Activated naive CD8-positive, alpha-beta T cell treated with anti-CD3 and anti-CD28 coated beads for 36 hours (primary cell): ENCODE measurements at places on chromosomes 6 and 20. TPM values are rescaled to one million over a fixed set of nuclear protein-coding genes. Genes with fewer than 3 reads are reported as not detected.

The ZNF334 gene
- 5.1 TPM for total RNA-seq

The SIRPA gene
- 0.12 TPM for total RNA-seq

The TGM3 gene
- not detected for total RNA-seq

The TMEM74B gene
- 1.9 TPM for total RNA-seq

The HLA-DOA gene
- 9.8 TPM for total RNA-seq

The TFAP2D gene
- not detected for total RNA-seq

The LY6G6D gene
- total RNA-seq: not detected

The LTB gene
- total RNA-seq: 273 TPM

The OPRL1 gene
- 0.25 TPM for total RNA-seq

The C6orf136 gene
- 35.8 TPM for total RNA-seq

The EFHC1 gene
- total RNA-seq: 2.8 TPM

DNA sequence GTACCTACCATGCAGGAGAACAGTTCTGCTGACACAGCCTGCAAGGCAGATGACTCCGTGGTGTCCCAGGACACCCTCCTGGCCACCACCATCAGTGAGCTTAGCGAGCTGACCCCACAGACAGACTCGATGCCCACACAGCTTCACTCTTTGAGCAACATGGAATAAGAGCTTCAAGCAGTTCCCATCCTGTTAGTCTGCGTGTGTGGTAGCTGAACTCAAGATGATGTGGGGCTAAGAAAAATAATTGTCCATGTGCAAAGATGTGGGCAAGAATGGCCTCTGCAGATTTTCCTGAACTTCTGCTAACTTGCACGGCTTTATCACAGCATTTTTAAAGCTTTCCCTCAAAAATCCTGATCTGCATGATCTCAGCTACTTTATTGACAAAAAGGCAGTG, 8.3 kb downstream of the GZF1 start:
- no peak for DNase-seq

DNA sequence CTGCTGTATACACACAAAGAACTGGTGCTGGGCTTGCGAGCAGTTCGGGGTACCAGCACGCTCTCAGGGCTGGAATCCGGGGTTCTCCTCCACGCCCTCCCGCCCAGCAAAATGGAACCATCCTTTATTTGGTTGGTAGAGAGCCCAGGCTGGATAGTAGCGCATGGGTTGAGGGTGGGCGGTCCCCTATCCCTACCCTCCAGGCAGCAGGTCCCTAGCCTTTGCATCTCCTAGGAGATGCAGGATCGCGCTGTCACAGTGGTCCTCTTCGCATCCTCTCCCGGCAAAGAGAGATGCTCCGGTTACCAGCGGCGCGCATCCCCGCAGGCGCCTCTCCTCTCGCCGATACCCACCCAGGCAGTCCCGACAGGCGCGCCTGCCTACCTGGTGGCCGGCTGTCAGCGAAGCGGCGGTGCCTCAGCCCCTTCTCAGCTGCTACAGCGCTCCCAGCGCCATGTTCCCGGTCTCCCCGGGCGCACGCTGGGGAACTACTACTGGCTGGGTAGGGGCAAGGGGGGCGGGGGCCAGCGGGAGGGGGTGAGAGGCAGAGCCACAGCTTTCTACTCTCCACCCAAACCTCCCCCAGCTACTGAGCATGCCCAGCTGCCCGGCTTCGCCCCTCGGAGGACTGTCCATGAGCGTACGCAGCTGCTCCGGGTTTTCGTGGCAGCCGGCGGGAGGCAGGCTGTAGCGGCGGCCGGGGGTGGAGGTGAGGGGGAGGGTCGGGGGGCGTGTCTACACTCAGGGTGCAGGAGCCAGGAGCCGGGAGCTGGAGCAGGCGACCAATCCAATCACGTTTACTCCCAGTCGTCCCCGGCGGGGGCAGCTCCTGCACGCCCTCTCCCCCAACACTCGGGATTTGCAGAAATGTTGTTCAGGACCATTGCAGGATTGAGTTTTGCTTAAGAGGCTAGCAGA, at the start of gene PAK5:
TSS of gene PAK5 (minus strand) at position 699 of the 918 bp plus-strand sequence. CDS start 194,748 bp downstream, outside the sequence.
- no peak for DNase-seq

- no peak for DNase-seq
These were observed 1.9 kb downstream of the KIF16B start for GRCh38 chr20:16571333-16571732.

GRCh38 chr6:158627940-158628211, 16.7 kb downstream of the DYNLT1 start:
- DNase-seq: no peak

DNA sequence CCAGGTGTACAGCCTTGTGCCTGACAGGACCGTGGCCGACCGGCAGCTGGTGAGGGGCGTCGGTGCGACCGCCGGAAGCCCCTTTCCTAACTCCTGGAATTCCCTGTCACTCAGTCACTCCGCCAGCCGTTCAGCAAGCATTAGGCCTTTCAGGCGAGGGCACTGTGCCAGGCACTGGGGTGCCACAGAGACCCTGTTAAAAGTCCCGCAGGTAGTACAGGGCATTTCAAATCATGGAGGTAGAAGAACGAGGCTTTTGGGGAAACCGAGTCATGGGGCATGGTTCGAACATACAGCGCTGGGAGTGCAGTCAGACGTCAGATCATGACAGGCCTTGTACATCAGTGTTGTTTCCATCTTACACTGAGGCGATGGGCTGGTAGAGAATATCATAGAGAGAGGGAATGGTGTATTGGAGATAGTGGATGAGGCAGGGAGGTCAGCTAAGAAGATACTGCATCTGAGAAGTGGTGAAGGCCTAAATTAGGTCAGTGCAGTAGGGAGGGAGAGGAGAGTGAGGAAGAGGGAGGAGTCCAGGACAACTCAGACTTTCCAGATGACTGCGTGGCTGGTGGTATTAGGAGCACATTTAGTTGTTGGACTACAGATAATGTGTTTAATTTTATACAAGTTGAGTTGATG, 892 bp upstream of the DXO start:
- DNase-seq: peak; percentile 20

- no peak for DNase-seq
These were observed 1.5 kb downstream of the PPP1R14C start for GRCh38 chr6:150144294-150144868.

GRCh38 chr6:7154341-7155139, 46.8 kb downstream of the RREB1 start:
- no peak for DNase-seq

DNA sequence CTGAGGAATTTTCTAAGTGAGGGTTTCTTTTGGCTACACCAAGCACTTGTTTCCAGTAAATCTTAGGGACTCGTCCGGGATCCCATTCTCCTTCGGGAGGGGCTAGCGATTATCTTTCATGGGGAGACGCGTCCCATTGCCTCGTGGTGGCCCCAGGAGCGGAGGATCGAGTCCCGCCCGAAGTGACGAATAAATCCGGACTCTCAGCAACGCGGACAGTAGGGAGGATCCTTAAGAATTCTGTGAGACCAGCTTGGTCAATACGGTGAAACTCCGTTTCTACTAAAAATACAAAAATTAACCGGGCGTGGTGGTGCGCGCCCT, 69.1 kb upstream of the PRSS16 start:
- no peak for DNase-seq

- DNase-seq: no peak
These were observed 165.7 kb upstream of the RREB1 start for GRCh38 chr6:6942091-6942490.

DNA sequence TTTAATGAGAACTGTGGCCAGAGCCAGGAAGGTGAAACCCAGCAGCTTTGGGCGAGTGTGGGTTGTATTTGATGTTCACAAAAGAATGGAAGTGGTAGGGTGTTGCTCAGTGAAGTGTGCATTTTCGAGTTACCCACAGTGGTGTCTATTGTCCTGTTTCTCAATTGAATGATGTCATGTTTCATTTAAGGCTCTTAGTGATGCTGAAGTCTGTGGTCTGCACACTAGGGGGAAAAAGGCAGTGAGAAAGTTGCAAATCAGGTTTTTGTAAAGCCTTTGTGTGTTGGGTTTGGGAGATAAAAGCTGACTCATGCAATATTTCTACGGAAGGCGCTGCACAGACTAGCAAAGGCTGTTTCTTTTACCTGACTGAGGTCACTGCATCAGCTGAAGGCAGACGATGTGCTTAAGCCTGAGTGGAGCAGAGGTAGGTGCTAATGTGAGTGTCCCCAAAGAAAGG, 121.1 kb downstream of the PLEKHG1 start:
- DNase-seq: peak; percentile 3

DNA sequence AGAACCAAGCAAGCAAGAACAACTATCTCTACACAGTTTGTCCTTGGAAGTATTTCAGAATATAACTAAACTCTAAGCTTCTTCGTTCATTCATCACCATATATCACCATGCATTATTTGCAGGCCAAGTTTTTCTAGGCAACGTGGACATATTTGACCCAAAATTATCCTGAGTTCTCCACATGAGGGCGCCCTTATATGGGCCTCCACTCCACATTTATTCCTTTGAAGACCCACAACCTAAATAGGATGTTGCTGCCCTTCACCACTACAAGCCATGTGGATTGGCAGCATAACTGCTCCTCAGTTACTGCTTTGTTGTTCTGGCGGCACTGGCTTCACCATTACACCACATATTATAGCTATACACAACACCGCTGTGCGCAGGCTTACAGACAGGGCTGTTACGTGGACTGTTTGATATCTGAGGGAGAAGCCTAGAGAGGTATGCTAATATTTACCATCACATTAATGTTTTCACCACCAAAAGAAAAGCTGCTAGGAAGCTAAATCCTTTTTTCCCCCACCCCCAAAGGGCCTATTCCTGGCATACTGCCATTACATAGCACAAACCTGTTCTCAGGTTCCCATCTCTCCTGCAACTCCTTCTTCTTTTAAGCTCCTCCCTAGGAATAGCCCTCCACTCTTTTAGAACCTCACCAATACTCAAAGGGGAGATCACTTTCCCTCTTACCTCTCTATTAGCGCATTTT, 411.7 kb downstream of the C6orf118 start:
- no peak for DNase-seq

DNA sequence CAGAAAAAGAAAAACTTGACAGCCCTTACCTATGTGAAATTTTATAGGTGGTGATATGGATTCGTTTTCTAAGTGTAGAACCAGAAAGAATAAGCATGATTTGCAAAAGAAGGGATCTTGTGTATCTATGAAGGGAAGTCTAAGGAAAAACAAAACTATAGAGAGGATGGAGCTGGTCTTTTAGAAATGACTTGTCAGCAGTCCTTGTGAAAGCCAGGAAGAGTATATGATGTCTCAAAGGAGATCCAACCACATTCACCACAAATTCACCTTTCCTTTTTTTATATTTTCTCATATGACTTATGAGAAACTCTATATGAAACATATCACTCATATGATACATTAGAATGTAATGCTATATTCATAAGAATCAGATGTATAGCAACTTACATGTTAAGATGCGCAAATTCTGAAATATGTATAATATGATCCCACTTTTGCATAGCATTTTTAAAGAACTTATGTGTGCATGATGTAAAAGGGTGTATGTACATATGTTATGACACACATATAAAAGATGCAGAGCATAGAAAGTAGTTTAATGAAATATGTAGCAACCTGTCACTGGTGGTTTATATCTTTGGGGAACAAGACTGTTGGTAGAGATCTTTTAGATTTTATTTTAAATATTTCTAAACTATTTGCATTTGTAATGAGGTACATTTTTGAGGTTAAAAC, 91.9 kb upstream of the NUP153 start:
- DNase-seq: no peak

- DNase-seq: no peak
These were observed 300.1 kb downstream of the GMDS start for GRCh38 chr6:1945235-1945832.

GRCh38 chr20:62159839-62160238, 16.3 kb downstream of the SS18L1 start:
- DNase-seq: peak; percentile 67

GRCh38 chr6:169386411-169387057, 132.9 kb upstream of the THBS2 start:
- no peak for DNase-seq

GRCh38 chr6:40722553-40723258, 135.5 kb upstream of the LRFN2 start:
- no peak for DNase-seq

GRCh38 chr20:14344746-14345145, 7.3 kb upstream of the FLRT3 start:
- no peak for DNase-seq

DNA sequence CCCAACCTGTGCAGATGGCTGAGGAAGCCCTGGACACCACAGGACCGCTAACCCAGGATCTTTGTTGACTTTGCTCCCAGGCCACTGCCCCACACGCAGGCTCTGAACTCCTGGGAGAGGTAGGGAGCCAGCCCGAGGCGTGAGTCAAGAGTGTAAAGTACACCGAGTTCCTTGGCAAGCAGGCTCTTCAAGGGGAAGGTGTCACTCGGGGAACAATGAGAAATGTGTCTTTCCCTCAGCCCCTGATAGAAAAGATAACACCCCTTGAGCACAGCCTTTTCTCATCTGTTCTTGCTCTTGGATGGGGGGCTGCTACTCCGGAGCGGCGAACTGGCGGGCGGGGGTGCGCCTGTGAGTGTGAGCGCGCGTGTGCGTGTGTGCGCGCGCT, 472 bp upstream of the EDN3 start:
- DNase-seq: no peak

GRCh38 chr6:71727632-71728294, 158.6 kb upstream of the RIMS1 start:
- no peak for DNase-seq

GRCh38 chr6:44285552-44286284, 15.5 kb downstream of the TMEM151B start:
- no peak for DNase-seq

DNA sequence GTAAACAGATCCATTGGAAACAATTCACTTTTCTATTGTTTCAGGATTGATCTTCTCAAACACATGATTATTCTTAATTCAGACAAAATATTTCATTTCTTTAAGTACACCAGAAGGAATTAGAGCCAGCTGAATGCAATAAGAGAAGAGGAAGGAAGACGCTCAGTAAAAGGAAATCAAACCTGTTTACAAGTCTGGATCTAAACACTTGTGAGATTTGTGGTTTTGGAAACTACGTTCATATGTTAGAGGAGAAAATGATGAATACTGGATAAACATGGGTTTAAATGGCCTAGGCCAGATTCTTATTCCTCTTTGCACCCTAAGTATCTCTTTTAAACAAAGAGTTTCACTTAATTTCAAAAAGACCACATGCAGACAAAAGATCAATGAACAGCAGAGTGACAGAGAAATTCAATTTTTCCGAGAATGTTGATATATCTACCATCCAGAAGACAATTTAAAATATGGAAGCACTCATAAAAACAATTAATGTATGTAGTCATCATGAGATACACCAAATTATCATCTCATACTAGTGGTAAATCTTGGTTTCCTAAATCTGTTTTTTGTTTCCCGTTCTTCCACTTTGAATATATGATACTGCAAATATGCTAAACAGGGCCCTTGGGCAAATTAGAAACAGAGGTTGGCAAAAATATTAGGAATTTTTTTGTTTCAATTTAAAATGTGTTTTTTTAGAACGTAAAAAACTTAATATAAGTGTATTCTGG, 703.5 kb upstream of the CITED2 start:
- DNase-seq: no peak
